ENCODE measurements at places on chromosomes 5 and 9.
A peak's percentile ranks its signal among the peaks of the same experiment; 100 is the strongest.

DNA sequence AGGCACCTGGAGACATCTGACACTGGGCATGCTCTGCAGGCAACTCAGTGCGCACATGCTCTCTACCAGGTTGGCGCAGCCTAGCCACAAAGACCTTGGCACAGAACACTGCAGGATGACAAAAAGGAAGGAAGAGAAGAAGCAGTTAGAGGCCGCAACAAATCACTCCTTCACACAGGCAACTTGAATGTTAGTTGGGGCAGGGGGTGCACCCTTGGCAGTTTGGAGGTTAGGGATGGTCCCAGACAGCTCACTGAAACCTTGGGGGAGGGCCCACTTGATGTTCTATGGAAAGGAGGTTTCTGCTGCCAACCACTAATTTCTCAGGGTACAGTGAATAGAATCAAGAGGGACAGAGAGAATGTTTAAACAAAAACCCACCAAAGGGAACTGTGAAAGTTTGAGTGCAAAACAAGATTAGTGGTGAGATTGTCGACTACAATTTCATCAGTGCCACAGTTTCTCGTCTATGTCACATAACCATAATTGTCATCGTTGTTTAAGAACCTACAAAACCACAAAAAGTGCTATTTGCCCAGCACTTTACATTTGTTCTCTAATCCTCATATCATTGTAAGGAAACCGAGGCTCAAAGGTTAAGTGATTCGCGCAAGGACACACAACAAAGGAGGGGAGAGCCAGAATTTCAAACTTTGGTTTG is 48.7 kb downstream of the FBXW11 start:
- no peak for DNase-seq

DNA sequence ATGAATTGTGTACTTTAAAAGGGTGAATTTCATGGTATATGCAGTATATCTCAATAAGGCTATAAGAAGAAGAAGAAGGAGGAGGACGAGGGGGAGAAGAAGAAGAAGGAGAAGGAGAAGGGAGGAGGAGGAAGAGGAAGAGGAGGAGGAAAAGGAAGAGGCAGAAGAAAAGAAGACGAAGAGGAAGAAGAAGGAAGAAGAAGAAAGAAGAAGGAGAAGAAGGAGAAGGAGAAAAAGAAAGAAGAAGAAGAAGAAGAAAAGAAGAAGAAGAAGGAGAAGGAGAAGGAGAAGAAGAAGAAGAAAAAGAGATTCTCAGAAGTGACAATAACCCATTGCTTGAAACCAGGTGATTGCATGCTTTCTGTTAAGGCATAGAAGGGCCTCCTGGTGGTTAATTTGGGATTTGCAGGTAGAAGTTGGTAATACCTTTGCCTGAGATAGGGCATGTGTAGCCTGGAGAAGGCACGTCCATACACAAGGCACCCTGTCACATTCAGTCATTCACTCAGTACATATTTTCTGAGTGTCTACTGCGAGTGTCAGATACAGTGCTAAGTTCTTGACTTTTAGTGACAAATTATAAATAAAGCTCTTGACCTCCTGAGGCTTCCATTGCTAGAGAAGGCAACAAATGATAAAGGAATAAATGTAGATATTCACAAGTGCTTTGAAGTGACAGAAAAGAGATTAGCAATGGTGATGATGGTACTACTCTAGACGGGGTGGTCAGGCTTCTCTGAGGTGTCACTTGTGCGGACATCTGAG is 231.3 kb downstream of the NPR3 start:
- no peak for DNase-seq

DNA sequence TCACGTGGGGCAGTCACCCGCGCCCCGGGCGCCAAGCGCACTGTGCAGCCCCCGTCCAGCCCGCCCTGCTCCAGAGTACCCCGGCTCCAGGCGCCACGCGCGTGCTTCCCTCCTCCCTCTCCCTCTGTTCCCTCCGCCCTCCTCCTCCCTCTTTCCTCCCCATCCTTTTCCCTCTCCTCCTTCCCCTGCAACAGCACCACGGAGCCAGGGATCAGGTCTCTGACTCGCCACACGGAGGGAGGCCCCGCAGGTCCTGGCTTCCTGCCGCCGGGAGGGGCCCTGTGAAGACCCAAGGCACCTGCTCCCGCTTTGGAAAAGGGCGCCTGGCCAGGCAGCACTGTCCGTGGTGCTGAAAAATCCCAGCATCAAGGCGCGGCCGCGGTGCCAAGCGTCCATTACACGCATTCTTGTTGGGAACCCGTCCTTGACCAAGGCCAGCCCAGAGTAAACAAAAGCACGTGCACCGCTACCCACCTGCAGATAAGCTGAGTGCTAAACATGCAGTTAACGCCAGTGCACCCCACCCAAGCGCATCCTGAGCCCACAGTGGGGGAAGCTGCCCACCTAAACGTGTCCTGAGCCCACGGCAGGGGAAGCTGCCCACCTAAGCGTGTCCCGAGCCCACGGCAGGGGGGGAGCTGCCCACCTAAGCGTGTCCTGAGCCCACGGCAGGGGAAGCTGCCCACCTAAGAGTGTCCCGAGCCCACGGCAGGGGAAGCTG is 21.7 kb downstream of the SLC6A18 start:
- DNase-seq: peak; percentile 84

DNA sequence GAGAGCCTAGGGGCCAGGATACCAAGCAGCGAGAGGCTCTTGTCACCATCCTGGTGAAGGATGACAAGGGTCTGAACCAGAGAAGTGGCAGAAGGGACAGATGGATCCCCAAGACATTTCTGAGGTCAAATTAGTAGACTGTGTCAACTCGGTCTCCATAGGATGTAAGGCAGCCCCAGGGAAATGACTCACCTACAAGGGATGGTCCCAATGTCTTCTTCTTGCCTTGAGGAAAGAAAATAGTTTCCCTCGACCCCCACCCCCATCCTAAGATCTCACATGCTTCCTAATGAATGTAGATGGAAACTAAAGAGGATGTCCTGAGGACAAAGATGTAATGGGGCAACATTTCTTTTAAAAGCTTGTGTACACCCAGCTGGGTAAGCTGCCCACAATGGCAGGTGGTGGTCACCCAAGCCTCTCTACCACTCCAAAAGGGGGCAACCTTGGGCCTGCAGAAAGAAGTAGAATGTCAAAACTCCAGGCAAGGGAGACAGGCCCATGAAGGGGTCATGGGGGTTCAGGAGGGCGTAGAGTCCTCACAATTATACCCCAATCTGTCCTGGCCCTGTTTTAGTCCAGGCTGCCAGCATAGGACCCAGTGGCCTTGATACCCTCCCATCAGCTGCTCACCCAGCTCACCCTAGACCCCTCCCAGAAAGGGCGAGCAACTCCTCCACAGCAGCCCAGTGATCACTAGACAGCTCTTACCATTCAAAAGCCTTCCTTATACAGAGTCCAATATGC is 187.4 kb downstream of the ACTL7B start:
- DNase-seq: no peak

DNA sequence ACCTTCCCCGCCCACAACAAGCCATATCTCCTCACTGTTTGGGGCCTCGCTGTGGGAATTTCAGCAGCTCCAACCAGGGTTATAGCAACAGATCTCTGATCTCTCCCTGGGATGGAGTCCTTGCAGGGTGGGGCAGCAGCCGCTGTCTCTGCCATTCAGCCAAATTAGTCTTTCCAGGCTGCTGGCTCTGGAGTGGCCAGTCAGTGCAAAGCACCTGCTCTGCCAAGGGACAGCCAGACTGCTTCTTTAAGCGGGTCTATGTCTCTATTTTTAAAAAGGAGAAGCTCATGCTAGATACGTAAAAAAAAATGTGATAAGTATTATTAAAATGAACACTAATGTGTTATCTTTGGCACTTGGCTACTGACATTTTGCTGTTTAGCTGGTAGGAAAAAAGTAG is 380.2 kb downstream of the CDH10 start:
- DNase-seq: no peak

- no peak for DNase-seq
These were observed 39.1 kb downstream of the NIPBL start for GRCh38 chr5:36915653-36916052.

GRCh38 chr5:170519549-170519948 is 15.7 kb downstream of the KCNIP1 start:
- no peak for DNase-seq

- DNase-seq: no peak
These were observed 15.4 kb upstream of the IARS1 start for GRCh38 chr9:92308893-92309292.

GRCh38 chr5:76351577-76351976 is 51.5 kb upstream of the IQGAP2 start:
- DNase-seq: no peak

GRCh38 chr9:68648971-68649370 is 56.1 kb upstream of the PIP5K1B start:
- no peak for DNase-seq

All from type B pancreatic cell (in vitro differentiated cells).